ENCODE measurements at places on chromosomes 5 and 9.

DNA sequence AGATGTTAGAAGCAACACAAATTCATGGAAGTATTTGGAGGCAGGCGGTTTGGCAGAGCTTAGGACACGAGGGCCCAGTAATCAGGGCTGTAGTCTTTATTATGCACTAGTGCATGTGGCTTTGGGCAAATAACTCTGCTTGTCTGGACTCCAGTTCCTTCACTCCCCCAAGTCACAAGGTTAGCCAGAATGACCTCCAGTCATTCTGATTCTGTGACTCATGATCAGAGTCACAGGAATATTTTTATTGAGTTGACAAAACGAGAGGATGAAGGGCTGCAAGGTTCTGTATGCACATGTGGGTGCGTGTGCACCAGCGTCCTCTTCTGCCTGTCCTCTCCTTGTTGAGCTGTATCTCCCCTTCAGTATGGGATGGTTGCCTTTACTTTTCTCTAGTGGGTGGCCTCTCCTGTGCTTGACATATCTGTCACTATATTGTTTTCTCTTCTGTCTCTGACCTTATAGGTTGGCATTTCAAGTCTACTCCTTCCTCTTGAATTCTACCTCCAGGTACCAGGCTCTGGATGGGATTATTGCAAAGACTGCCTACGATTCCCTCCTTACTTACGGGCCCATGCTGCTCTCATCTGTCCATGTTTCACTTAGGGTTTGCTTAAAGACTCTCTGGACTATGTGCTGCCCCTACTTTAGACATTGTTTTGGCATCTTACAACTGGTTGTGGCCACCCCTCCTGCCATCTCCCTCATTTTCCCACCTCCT is 94.6 kb downstream of the KDM4C start:
- no peak for DNase-seq

GRCh38 chr5:149671544-149671943 is 58.6 kb upstream of the PPARGC1B start:
- no peak for DNase-seq

- DNase-seq, result no peak
These were observed 348.0 kb upstream of the RFX3 start for GRCh38 chr9:3873818-3874217.

GRCh38 chr5:57539281-57539701 is 56.7 kb upstream of the ACTBL2 start:
- no peak for DNase-seq

DNA sequence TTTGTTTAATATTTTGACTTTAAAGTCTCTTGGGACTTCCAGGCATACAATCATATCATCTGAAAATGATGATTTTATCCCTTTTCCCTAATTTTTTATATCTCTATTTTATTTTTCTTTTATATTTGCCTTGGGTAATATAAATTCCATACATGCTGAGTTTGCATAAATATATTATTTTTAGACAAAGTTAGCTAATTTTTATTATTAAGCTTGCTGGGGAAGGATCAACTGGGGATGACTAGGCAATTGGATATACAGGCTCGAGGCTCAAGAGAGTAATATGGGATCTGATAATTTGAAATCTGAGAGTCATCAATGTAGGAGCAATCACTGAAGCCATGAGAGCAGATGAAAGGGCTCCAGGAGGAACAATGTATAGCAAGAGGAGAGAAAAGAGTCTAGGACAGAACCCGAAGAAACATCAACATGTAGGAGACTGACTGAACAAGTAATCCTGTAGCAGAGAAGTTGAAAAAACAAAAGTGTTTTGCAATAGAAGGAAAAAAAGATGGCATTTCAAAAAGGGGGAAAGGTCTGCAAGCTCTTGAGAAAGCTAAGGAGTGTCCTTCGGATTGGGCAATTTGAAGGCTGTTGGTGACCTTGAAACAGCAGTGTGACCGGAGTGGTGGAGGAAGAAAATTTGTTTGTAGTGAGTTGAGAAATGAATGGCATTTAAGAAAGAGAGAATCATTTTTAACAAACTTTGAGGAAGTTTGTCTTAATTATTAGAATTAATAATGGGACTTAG is 17.0 kb upstream of the RHOBTB3 start:
- DNase-seq, result no peak

Measured in mesothelial cell of epicardium (in vitro differentiated cells).